ENCODE measurements at places on chromosomes 6 and 20.

GRCh38 chr20:59328071-59328470 is 27.7 kb downstream of the EDN3 start:
- DNase-seq, result no peak

DNA sequence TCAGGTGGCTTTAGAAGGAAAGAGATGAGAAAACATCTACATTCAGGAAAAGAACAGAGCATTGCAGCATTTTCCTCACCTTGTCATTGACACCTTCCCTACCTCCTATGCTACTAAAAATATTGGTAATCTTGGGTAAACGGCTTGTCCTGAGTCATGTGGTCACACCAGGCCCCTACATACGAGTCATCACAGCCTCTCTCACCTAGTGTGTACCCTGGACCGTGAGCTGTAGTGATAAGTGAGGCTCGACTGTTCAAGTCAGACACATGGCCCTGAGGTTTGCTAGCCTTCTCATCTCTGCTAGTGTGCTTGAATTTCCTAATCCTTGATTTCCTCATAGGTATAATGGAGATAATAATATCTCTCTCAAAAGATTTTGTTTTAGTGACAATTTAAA is 29.6 kb upstream of the TMEM244 start:
- DNase-seq, result no peak

GRCh38 chr6:111566222-111566734 is 39.4 kb downstream of the TRAF3IP2 start:
- no peak for DNase-seq

DNA sequence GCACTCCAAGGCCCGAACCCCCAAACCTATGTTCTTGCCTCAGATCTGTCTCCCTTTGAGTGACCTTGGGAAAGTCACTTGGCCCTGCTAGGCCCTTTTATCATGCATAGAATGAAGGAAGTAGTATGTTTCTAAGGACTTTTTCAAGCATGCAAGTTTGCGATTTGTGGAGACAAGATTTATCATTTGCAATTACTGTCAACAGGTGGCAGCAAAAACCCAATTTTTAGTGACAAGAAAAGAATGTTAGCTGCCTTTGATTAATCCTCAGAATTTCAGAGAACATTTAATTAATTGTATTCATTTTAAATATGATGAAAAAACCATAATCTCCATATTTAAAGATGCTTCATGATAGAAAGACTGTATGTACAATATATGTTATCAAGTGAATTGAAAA is 28.3 kb upstream of the PREP start:
- no peak for DNase-seq

DNA sequence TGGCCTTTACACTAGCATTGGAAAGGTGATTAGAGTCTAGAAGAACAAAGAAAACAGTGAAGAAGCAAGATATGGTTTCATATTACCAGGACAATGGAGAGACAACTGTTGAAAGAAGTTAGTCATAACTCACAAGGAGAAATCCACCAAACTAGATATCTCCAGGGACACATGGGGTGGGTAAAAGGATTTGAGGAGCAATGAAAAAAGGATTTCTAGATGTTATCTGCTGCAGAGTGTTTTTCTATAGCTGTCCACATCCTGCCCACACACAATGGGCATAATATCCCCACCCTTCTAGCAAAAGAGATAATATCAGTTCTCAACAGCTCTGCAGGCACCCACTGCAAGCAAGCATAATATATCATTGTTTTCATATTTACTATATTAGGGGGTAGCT is 303.1 kb downstream of the HAO1 start:
- DNase-seq, result no peak

- DNase-seq, result no peak
These were observed 13.3 kb upstream of the AKAP7 start for GRCh38 chr6:131122007-131122406.
